ENCODE measurements at places on chromosomes 6 and 20.

DNA sequence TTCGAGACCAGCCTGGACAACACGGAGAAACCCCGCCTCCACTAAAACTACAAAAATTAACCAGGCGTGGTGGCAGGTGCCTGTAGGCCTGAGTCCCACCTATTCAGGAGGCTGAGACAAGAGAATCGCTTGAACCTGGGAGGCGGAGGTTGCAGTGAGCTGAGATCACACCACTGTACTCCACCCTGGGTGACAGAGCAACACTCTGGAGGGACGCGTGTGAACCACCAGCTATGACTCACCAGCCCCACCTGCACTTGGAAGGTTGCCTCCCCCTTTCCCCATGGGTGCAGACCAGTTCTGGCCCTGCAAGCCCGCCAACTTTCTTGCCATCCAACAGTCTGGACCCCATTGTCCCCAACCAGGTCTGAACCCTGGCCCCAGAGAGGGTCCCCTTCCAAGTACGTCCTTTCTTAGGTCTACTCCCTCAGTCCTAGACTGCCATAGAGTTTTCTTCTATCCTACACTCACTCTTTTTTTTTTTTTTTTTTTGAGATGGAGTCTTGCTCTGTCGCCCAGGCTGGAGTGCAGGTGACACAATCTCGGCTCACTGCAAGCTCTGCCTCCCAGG, 29.2 kb downstream of the ATP9A start:
- DNase-seq: no peak

DNA sequence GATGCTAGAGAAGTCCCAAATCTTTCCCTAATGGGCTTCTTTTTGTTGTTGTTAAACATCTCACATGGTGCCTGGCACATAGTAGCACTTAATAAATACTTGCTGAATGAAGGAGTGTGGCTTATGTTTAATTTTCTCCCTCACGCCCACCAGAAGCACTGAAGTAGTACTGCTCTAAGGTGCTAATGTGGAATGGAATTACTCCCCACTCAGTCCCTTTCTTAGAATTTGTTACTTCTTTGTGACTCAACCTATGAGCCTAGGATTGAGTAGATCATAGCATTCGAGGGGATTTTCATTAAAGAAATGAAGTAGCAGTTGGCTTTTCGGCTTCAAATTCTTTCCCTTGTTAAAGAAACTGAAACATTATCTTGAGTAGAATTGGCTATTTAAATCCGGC, 192.8 kb downstream of the CLIC5 start:
- DNase-seq: no peak

GRCh38 chr6:35297601-35298481, at the start of gene DEF6:
Gene DEF6, plus strand, starts transcription at chr6:35297818. Its CDS starts 39 bp downstream, at chr6:35297857.
- DNase-seq: peak; percentile 92

- DNase-seq: peak; percentile 61
Measured at GRCh38 chr20:18802012-18802634, 11.5 kb upstream of the SCP2D1 start.

GRCh38 chr6:29708432-29709179, 14.6 kb upstream of the HLA-F start:
- no peak for DNase-seq

DNA sequence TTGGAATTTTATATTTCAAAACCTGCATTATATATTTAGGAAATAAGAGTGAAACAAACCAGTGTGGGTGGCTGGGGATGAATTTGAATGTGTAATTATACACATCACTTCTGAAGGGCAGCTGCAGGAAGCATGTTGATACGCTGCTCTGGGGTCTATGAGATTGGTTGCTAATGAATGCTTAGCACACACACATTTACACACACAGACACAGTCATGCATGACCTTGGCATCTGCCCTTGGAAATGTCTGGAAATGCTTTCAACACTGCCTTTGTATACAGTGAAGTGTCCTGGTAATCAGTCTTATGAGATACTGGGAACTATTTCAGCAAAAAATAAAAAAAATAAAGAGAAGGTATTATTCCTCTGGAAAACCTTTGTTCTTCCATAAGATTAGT, 83.4 kb downstream of the ELOVL4 start:
- DNase-seq: peak; percentile 11

DNA sequence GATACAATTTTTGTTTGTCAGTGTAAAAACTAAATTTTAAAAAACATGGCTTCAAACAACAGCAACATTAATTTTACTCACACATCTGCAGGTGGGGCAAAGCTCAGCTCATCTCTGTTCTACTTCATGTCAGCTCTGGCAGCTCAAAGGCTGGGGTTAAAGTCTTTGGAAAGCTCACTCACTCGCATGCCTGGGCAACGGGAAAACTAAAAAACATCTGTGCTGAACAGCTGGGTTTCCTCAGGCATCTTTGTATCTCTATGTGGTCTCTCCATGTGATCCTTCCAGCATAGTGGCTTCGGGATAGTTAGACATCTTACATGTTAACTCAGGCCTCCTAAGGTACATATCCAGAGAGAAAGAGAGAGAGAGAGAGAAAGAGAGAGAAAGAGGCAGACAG, 499.6 kb downstream of the RFPL4B start:
- peak; percentile 86 for DNase-seq

DNA sequence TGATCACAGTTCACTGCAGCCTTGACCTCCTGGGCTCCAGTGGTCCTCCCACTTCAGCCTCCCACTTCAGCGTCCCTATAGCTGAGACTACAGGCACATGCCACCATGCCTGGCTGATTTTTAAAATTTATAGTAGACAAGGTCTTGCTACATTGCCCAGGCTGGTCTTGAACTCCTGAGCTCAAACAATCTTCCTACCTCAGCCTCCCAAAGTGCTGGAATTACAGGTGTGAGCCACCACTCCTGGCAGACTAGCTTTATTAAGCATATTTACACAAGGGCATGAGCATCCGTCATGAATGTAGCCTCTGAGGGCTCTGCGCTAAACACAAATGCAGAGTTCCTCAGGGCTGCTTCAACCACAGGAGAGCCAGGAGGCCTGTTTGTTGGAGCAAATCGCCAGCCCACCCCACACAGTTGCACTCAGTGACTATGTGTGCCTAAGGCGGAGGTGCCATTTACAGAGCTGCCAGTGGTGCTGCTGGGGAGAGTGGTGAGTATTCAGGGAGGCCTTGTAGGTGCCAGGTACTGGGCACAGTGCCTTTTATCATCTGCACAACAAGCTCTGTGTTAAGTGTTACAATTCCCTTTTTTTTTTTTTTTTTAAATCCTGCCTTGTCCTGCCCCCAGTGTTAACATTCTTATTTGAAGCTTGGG, 78.2 kb downstream of the PSMG4 start:
- DNase-seq: no peak

Data from tongue (tissue), 3 donors.